ENCODE measurements at places on chromosomes 6 and 20. TPM values are rescaled to one million over a fixed set of nuclear protein-coding genes. Genes with fewer than 3 reads are reported as not detected.

Gene SNRNP48
- total RNA-seq = 33.4 TPM

Gene FAM83D
- 32.9 TPM for total RNA-seq

Gene HLA-DPB1
- 74.5 TPM for total RNA-seq

Gene TSPO2
- not detected for total RNA-seq

Gene MYLK2
- 0.61 TPM for total RNA-seq

Gene SIRPA
- total RNA-seq = not detected

Gene ANGPT4
- not detected for total RNA-seq

Gene ENPP4
- total RNA-seq = 9.2 TPM

Gene PPP1R14C
- 1.3 TPM for total RNA-seq

Gene GPANK1
- 40.7 TPM for total RNA-seq

GRCh38 chr6:39602601-39603519 is 122.3 kb downstream of the KIF6 start:
- no peak for DNase-seq

- DNase-seq = no peak
Measured at GRCh38 chr6:134863763-134864510, 86.0 kb downstream of the ALDH8A1 start.

DNA sequence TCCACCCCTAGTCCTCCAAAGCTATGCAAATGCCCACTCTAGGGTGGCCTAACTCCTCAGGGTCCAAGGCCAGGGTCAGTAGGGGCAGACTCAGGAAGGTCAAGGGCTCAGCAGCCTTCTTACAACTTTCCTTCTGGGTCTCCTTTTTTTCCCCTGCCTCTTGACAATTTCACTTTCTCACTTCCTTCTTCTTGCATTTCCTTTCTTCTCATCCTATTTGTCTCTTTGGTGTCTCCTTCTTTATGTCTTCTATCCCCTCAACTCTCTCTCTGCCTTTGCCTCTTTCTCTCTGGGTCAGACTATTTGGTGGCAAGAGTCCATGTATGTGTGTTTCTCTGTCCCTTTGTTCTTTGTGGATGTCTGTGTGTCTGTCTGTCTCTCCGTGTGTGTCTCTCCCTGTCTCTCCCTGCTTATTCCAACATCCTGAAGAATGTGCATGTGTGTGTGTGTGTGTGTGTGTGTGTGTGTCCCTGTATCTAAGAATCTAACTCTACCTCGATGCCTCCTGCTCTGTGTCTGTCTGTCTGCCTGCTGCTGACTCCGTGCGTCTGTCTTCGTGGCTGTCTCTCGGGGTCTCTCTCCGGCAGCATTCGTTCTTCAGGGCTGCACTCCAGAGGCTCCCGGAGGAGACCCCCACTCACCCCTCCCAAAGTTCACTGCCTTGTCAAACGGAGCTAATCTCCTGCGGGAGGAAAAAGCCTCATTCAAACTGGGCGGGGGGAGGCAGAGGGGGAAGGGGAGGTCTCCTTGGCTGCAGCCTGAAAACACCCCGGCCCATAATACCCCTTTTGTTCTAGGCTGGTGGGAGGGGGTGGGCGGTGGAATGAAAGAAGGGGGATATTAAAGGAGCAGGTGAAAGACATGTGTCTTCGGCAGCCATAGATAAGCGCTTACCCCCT is 51.7 kb upstream of the FOXP4 start:
- no peak for DNase-seq

DNA sequence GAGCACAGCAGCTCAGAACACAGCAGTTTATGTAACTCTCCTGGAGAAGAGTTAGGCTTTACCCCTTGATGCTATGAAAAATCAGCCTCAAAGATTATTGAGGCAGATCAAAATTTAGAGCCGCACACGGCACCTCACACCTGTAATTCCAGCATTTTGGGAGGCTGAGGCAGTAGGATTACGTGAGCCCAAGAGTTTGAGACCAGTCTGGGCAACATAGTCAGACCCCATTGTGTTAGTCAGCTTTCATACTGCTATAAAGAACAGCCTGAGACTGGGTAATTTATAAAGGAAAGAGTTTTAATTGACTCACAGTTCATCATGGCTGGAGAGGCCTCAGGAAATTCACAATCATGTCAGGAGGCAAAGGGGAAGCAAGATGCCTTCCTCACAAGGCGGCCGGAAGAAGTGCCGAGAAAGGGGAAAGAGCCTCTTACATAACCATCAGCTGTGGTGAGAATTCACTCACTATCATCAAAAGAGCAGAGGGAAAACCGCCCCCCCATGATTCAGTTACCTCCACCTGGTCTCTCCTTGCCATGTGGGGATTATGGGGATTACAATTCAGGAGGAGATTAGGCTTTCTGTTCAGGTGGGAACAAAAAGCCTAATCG is 87.7 kb downstream of the SGK1 start:
- peak; percentile 37 for DNase-seq

DNA sequence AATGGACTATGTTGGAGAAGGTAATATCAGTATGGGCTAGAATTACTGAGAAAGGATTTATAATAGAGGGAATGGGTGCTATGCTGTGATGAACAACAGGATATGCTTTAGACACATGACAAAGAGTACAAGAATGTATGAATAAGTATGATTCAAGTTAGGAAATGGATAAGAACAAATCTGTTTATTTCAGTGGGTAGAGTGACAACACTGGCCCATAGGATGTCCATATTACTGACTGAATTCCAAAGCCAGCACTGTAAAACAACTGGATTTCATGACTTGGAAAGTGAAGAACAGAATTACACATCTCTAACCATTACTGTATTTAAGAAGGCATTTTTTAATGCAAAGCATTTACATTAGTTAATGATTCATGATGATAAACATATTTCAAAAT is 35.9 kb downstream of the EPM2A start:
- no peak for DNase-seq

DNA sequence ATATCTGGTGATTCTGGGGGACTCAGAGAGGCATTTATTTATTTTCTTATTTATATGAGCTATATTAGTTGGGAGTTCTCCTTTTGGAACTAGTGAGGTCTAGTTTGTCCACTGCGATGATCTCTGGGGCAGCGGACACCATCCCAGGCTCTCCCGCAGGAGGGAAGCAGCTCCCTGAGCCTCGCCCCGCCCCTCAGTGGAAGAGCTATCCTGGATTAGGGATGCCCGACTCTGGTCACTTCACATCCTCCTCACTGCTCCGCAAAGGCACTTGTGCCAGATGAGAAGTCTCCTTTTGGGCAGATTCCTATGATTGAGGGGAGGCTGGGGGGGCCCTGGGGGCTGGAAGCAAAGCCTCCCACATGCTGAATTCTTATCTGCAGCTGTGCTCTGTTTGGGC is 3.6 kb upstream of the MAS1 start:
- no peak for DNase-seq

DNA sequence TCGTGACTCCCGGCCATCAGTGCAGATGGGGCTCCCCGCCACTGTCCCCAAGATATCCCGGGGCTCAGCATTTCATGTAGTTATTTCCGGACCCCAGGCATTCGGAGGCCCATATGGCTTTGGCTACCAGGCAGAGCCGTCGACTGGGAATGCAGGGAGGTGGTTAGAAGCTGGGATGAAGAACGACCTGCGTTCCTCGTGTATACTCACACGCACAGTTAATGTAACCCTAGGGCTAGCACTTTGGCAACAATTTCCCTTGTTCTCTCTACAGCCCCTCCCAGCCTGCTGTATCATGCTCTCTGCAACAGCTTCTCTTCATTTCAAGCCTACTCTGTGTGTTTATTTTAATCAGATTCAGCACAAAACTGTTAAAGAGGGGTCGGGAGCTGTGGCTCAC is 240.4 kb downstream of the MYLK4 start:
- DNase-seq = no peak

GRCh38 chr20:911882-912600 is 4.1 kb downstream of the ANGPT4 start:
- DNase-seq = peak; percentile 22

GRCh38 chr6:107538856-107539387 is 49.0 kb downstream of the SOBP start:
- DNase-seq = peak; percentile 16

DNA sequence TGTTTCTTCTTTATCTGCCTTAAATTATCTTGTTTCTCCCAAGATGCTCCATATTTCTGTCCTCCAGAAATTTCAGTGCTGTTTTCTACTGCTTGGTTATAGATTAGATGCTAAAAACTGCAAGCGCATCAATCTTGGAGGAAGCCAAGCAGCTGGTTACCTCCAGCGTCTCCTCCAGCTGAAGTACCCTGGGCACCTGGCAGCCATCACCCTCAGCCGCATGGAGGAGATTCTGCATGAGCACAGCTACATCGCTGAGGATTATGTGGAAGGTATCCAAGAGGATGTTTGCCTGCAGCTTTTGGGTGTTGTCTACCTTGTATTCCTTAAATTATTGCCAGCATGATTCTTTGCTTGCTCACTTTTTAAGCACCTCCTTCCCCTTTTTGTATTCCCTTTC is 3.8 kb downstream of the ACTR5 start:
- DNase-seq = no peak

DNA sequence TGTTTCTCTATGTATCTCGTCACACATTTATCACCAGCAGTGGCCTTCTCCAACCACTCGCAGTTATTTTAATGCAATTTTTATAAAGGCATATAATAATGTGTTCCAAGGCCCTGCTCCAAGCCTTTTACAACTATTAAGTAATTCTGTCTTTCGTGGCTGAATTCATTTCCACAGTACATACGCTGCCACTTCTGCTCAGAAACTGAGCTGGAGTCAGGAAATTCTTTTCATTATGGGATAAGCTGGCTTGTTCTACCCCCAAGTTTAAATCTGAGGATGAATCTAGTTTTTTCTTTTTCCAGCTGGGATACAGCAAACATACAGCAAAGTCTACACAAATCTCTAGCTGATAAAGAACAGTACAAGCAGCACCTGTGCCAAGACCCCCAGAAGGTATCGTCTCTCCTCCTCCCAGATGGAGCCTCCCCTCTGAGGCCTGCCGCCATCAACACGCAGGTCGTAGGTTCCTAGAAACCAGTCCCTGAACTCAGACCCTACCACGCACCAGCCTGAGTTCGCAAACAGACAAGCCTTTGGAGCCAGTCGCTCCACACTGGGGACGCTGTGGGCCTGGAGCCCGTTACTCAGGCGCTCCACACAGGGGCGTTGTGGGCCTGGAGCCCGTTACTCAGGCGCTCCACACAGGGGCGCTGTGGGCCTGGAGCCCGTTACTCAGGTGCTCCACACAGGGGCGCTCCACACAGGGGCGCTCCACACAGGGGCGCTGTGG is 263.5 kb downstream of the THBS2 start:
- DNase-seq = no peak

DNA sequence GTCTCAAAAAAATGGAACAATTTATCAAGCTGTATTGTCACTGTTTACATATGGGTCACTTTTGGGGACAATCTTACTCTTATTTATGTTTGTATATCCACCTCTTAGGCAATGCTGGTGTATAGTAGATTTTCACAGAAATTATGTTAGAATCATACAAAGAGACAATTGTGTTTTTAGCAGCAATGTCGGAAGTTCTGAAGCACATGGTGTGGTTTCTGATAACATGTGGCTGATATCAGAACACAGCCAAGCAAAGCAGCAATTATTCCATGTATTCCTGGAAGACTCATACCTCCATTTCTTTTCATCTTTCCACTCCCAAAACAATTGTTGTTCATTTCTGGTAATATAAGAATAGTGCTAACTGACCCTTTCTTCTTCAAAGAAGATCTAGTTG is 17.5 kb upstream of the LOC128125822 start:
- DNase-seq = no peak

DNA sequence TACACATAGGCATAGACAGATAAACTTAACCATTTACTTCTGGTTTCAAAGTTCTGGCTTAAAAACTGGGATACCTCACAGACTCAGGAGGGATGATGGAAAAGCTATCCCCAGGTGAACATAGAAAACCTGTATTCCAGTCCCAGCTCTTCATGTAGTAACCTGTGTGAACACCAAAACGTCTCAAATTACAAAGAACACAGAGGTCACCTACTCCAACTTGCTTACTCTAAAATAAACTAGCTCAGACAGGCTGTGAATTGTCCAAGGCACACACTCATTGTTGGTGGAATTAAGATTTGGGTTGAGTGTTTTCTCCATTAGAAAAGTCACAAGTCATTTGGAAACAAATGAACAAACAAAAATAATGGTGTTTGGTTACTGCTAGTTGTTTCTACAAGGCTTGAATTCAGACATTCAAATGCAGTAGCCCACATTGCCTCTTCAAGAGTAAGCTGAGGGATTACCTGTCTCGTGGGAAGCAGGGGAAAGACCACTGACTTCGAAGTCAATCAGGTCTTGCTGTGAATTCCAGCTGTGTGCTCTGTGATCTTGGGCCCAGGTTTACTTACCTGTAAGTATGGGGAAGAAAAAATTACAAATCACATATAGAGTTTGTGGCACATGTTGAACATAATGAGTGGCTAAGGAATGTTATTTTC is 48.2 kb upstream of the LRRC1 start:
- no peak for DNase-seq

DNA sequence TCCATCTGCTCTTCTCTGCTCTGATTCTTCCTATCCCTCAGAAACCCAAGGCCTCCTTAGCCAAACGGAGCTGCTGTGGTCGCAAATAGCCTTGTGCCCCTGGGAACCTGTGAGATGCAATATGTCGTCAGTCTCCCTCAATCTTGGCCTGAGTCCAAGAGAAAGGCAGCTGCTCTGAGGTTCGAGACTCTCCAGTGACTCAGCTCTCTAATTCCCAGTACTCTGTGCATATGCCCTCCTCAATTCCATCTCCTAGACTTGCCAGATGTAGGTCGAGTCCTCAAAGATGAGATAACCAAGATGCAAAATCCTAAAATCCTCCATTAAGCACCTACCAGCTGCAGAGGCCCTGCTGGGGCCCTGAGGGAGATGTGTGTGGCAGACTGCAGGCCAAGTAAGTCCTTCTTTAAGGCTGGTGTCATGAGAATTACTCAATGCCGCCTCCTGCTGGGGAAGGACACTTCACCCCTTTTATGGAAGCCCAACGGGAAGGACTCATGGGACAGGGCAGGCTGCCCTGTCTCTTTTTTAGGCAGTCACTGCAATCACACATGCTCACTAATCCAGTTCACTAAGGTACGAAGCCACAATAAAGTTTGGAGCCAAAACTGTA is 28.5 kb downstream of the C6orf15 start:
- peak; percentile 58 for DNase-seq

- DNase-seq = no peak
Measured at GRCh38 chr6:143451531-143451930, 926 bp downstream of the PEX3 start.

DNA sequence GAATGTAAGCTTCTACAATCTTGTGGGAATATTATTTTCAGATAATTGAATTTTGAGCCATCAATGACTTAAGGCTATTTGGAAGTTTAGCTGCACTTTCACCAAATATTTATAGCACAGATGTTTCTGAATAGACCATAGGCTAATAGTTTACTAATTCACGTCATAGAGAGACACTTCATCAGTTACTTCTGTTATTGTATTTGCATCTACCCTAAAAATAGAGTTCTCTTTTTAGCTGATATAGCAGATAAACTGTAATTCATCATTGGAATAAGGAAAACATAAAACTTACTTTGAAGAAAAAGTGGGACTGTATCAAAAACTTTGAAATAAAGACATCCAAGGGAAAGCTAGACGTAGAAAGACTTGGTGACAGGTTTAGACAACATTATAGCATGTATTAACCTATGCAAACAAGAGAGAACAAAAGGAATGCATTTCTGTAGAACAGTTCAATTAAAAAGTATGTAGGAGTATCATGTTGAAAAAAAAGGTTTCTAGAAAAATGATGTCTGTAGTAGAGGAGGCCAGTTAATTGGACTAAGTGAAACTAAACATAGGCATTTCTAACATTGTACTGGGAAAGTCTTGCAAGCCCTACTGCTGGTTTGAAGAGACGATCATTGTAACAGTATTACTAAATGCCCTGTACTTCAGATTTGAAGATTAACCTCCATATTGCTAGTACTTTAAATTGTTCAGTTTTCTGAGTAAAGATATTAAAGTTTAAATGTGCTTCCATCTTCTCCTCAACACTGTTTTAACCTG is 123.3 kb downstream of the ZFAND3 start:
- no peak for DNase-seq

All from OCI-LY7 (cell line).